ENCODE measurements at places on chromosomes 6 and 20.

GRCh38 chr6:74282143-74282689, 586.2 kb downstream of the CD109 start:
- no peak for DNase-seq

DNA sequence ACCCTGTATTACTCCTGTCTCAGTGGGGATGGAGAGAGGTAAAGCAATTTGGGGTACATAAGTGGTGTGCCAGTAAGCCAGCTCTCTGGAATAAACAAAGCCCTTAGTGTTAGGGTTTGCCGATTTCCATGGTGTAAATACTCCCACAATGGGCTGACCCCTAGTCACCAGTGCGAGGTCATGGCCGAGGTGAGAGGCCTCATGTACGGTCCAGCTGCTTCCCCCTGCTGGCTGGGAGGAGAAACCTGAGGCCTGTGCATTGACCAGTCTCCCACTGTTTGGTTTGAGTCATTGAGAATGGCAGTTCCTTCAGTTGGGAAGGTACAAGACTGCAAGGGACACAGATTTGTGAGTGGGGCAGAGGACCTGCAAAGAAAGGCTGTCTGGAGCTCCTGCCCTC, 382.0 kb downstream of the CDH26 start:
- DNase-seq = no peak

DNA sequence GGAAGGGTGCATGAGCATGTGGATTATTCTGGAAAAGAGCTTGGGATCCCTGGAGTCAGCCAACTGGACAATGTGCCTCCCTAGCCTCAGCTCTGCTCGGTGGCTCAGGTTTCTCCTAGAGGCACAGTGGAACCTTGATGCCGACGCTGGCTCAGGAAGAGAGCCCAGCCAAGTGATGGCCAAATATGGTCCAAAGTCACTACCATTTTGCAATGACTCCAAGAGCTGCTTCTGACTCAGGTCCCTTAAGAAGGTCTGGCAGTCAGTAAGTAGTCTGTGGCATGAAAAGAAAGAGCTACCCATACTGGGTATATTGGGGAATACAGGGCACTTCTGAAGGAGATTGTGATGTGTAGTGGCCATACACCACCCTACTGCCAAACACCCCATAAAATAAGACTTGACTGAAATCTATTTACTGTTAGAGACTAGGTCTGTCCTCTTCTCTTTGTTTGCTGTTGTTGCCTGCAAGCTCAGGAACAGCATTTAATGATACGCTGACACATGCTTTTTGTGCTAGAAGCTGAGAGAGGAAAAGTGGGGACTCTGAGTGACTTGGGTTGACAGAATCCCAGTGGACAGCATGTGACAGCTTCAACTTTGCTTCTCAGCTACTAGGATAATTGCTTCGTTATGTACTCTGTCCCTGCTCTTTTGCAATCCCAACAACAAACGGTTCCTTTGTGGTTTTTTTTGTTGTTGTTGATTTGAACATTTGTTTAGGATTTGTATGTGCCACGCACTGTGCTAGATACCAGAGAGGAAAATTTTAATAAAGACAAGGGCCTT, 30.3 kb upstream of the OGFRL1 start:
- no peak for DNase-seq

DNA sequence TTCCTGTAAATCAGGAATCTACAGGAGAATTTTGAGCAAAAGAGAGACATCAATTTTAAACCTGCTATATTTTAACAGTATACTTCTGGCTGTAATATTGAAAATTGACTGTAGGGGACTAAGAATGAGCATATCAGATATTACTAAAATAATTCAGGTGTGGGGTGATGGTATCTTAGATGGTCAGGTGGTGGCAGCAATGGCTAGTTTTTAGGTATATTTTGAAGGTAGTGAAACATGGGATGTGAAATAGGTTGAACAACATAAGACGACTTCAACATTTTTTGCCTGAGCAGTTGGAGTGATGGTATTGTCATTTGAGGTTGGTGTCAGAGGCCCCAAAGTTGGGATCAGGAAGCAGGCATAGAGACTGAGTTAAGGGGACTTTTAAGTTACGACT, 32.1 kb downstream of the FAM83B start:
- DNase-seq = no peak

DNA sequence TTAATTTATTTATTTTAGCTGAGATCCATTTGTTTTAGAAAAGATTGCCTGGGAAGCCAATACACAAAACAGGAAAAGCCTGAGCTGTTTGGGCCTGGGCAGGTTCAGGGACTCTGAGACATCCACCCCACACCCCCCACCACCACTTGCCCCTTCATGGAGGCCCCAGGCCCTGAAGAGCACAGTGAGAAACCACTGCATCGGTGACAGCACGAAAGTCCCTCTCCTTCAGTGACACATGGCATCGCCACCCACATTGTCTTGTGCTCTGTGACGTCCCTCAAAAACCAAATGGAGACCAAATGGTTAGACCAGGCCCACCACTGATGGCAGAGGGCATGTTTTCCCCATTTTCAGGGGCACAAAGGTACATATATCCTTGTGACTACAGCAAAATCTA, 106.4 kb downstream of the SYNDIG1 start:
- DNase-seq = no peak

GRCh38 chr6:42820512-42821340, 38.9 kb downstream of the BICRAL start:
- DNase-seq = no peak

- no peak for DNase-seq
Measured at GRCh38 chr20:62985444-62985778, 21.4 kb downstream of the BHLHE23 start.

- DNase-seq = no peak
Measured at GRCh38 chr20:9889270-9889981, 50.5 kb upstream of the PAK5 start.

DNA sequence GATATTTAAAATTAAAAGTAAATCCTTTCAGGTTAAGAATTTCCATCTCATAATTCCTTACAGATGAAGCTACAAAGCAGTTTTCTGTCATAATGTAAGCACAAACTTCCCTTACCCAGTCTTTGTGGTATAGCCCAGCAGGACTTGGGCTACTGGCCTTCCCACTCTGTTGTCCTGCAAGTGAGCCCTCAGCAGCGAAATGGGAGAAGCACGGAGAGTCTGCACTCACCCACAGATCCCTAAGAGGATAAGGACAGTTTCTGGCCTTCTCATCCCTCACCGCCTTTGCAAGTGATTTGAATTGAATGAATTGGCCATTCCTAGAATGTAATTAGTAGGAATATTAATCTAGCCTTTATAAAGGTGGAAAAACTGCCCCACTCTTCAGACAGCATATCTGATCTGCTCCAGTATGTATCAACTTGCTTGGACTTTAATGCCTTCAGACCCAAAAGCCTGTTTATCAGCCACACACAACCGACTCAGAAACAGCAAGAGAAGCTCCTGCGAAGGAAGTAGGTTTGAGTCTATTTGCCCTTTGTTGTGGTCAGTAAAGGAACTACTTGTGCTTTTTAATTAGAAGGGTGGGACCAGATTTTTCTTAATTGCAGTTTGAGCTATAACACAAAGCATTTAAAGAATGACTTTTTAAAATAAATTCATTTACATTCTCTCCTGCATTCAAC, 29.9 kb upstream of the PRDM1 start:
- no peak for DNase-seq

GRCh38 chr20:46050444-46050843, 21.4 kb downstream of the SLC12A5 start:
- no peak for DNase-seq

DNA sequence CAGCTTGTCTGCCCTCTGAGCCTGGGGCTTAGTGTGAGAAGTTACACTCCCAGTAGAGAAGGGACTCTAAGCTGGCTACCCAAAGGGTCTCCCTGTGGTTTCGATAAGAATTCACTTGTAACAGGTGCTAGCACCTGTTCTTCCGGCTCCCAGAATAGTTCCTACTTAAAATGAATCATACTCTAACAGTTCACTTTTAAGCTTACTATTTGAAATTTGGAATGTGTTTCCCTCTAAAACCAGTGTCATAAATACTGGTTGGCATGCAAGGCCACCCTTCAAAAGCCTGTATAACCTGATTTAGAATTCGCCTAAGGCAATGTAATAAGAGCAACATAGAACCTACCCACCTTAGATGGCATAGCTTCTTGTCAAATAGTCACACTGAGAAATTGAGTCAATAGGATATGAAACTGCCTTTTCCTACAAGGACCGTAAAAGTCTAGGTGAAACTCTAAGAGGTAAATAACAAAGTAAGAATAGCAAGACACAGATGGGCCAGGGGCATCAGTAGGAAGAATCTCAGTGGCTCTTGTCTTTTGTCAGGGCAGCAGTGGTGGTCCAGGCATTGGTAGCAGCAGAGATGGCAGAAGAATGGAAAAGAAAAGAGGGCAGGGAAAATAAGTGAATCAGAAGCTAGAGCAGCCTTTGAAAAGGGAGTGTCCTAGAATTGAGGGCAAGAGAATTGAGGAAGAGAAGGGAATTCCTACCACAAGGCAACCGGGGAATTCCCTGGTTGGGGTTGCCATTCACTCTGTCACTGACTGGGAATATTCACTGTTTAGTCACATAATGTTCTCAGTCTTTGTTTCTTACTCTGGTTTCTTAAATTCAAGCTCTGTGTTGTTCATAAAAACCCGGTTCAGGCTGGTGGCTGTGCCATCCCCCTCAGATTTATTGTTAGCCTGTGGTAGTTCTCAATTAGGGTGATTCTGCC, 91.5 kb downstream of the HIVEP2 start:
- DNase-seq = no peak

DNA sequence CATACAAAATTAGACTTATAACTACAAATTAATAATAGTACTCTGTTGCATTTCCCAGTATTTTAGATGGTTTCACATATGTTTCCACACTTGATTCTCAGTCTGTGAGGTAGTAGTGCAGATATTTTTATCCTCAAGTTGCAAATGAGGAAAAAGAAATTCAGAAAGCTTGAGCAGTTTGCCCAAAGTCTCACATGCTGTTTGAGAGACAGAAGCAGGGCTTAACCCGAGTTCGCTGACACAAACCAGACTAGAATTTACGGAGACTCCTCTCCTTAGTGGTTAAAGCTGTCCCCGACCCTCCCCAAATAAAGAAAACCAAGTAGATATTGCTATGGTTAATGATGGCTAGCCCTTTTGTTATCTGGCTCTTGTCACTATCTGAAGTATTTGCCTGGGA, 126.2 kb downstream of the TIAM2 start:
- no peak for DNase-seq

GRCh38 chr20:32155017-32155981, 45.8 kb downstream of the TM9SF4 start:
- DNase-seq = no peak

- DNase-seq = no peak
Measured at GRCh38 chr20:58094698-58095097, 133.8 kb downstream of the ANKRD60 start.

GRCh38 chr20:58260006-58260405, 31.6 kb upstream of the ANKRD60 start:
- DNase-seq = no peak

GRCh38 chr20:53136473-53136872, 164.3 kb downstream of the TSHZ2 start:
- DNase-seq = no peak

DNA sequence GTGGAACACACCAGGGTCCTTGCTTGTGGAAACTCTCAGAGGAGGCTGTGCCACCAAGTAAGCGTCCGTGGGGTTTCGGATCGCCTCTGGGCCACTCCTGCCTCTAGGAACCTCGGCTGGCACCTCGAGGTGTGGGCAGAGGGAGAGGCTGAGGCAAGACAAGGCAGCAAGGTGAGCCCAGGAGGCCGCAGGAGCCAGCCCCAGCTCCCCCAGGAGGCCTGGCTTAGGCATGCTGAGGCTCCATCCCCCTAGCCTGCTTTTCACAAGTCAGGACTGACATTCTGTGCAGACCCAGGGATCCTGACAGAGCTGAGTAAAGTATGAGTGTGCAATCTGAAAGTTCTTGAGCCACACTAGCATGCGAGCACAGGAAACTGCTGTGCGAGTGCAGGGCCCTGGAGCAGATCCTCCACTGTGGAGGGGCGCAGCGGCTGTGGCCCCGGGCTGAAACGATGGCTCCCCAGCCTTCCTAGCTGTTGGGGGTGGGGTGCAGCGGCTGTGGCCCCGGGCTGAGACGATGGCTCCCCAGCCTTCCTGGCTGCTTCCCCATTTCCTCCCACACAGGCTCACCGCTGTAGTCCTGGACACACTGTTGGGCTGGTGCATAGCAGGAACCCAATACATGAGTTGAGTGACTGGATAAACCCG, 75.2 kb upstream of the CD93 start:
- DNase-seq = no peak

- DNase-seq = no peak
Measured at GRCh38 chr6:163175301-163175700, 239.2 kb upstream of the QKI start.

DNA sequence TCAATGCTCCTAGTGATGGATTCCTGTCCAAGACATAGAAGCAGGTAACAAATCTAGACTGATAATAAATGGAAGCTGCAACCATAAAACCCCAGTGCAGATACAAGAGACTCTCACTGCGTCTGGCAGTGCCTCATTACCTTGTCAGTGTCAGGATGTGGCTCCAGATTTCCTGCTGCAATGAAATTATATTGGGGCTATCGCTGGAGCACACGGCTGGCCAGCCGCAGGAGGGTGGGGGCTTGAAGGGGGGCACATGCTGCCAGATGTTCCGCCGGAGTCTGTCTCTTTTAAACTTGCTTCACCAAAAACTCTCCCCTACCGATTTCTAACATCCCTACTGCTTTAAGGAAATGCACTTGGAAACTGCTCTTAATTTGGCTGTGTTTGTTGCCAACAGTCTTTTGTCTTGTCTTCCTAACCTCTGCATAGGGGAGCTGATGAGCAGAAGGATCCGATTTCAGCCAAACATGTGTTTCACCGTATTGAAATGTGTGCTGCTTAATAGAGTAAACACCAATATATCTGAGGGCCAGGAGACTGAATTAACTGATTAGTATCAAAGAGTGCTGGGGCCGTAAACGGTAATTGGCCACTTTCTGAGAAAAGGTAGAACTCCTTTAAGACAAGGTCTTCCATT, 102.2 kb upstream of the EXOC2 start:
- DNase-seq = no peak

DNA sequence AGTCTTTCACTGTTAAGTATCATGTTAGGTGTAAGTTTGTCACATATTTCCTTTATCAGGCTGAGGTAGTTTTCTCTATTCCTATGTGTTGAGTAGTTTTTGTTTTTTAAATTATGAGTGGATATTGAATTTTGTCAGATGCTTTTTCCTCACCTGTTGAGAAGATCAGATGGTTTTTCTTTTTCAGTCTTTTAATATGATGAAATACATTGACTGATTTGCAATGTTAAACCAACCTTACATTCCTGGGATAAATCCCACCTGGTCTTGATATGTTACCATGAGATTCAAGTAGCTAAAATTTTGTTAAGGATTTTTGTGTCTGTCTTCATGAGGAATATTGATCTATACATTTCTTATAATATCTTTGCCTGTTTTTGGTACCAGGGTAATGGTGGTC, 52.1 kb downstream of the FOXO3 start:
- no peak for DNase-seq

DNA sequence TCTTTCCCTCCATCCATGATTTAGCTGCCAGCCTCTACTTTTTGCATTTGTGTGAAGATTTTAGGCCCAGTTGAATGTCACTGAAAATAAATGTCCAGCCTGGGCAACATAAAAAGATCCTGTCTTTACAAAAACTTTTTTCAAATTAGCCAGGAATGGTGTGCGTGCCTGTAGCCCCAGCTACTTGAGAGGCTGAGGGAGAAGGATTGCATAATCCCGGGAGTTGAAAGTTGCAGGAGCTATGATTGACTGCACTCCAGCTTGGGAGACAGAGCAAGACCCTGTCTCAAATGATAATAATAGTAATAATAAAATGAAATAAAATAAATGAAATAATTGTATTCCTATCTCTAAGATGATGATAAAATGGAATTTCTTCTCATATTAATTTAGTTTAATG, 5.0 kb upstream of the GFOD1 start:
- no peak for DNase-seq

- DNase-seq = no peak
Measured at GRCh38 chr6:23377830-23378229, 748.2 kb upstream of the NRSN1 start.

GRCh38 chr6:11330413-11330760, 97.9 kb upstream of the NEDD9 start:
- no peak for DNase-seq

Data from activated CD4-positive, alpha-beta T cell treated with anti-CD3 and anti-CD28 coated beads for 1 hour (primary cell).